ENCODE measurements at places on chromosomes 5 and 9. TPM values are rescaled to one million over a fixed set of nuclear protein-coding genes. Genes with fewer than 3 reads are reported as not detected.

DNA sequence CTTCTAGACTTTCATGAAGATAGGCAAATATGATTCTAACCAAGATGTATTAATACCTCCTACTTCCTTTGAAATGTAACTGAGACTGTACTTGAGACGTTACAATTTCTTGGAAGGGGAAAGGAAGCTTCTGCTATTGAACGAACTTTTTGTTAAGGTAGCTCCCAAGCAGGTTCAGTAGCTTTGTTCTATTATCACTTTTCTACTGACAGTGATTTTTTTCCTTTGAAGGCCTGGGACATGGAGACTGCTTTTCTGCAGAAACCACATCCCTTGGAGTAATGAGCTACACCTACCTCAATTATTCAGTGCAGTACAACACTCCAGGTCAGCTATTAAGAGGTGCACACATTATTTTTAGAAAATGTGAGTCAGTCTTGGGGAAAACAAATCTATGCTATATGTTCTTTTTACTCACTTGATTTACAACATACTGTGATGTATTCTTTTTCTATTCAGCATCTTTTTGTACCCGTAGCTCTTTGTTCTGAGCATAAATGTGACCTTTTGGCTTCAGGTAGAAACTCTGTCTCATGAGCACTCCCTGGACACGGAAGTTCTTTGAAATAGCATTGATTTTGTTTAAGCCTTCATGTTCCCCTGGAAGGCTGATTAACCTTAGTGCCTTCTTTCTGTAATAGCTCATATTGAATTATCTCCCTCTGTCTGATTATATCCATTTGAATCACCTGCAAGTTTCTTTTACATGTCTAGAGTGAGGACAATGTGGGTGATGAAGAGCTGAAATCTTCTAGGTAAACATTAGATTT lies 56.5 kb upstream of the CDKN2B start:
- no peak for DNase-seq

GRCh38 chr5:39605588-39606575 lies 181.1 kb upstream of the DAB2 start:
- no peak for DNase-seq

- no peak for DNase-seq
Measured at GRCh38 chr5:180647465-180647864, 1.9 kb downstream of the FLT4 start.

DNA sequence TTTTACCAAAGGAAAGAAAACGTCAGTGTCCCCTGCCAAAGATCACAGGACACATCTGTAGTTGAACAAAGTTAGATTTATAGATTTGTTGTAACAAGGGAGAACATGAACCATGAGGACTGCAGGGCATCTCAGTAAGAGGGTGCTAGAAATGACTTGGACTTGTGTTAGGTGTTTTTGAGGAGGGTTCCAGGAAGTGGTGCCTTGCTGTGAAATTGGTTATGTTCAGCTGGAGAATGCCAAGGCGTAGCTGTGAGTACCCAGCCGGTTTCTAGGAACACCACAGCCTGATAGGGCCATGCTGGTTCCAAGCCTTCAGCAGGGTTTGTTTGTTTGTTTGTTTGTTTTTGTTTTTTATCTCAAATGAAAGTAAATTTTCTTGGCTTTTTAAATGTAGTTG lies 5.3 kb downstream of the SPEF2 start:
- DNase-seq, result no peak

GRCh38 chr9:115914291-115914690 lies 239.3 kb upstream of the PAPPA start:
- DNase-seq, result no peak

DNA sequence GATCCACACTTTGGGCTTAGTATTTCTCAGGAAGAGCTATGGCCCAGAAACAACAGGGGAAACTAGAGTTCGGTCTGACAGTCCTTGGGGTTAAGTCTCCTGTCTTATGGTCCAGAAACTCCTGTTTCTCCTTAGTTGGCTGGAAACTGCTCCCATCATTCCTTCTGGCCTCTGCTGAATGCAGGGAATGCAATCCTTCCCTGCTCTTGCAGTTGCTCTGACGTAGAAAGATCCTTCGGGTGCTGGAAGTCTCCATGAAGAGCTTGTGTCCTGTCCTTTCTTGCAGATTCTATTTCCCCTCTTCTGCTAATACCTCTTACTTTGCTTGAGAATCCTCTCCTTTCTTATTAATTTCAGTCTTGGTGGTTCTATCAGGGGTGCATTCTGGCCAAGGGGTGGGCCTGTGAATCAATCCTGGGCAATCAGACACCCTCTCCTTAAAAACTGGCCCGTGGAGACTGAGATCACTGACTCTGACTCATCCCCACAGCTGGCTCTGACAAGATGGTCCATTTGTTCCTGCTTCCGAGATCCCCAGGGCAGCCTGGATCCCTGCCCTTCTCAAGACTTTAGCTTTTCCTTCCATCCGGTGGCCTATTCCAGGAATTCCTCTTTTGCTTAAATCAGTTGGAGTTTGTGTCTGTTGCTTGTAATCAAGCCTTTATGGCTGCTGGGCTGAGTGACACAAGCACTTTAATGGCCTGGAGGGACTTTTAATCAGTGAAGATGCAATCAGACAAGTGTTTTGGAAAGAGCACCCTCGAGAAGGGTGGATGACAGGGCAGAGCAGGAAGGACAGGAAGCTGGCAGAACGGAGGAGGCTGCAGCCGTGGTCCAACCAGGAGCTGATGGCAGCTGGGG lies 23.7 kb downstream of the PTGS1 start:
- no peak for DNase-seq

Gene TTLL11
- 4.7 TPM for total RNA-seq
